Body of pancreas (tissue), 4 donors: ENCODE measurements at places on chromosomes 5 and 9.

DNA sequence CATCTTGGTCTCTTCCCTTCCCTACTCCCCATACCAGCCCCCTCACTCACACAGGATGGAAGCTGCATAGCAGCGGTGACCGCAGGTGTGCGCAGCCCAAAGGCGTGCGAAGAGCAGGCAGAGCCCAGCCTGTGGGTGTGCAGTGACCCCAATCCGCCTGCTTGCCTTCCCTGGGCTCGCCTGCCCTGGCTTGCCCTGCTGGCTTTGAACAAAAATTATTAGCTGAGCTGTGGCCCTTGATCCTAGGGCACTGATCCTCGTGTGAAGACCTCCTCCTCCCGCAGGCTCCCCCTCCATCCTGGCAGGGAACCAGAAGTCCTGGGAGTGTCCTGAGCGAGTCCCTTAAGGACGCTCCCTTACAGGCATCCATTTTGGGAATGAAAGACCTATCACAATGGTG is 31.9 kb downstream of the MORN5 start:
- DNase-seq, result no peak

DNA sequence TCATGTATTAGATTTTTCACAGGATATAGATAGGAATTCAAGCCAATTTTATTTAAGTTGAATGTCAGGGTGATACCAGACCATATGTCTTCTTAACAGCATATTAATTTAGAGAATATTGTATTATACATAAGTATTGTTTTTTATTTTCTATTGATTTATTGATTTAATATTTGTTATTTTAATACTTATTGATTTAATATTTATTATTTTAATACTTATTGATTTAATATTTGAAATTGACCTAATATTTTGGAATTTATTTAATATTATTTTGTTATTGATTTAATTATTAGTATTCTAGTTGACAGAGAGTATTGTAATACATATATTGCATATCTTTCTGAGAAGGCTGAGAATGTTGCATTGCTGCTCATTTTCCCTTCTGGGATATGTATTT is 1411.8 kb upstream of the ACO1 start:
- no peak for DNase-seq

DNA sequence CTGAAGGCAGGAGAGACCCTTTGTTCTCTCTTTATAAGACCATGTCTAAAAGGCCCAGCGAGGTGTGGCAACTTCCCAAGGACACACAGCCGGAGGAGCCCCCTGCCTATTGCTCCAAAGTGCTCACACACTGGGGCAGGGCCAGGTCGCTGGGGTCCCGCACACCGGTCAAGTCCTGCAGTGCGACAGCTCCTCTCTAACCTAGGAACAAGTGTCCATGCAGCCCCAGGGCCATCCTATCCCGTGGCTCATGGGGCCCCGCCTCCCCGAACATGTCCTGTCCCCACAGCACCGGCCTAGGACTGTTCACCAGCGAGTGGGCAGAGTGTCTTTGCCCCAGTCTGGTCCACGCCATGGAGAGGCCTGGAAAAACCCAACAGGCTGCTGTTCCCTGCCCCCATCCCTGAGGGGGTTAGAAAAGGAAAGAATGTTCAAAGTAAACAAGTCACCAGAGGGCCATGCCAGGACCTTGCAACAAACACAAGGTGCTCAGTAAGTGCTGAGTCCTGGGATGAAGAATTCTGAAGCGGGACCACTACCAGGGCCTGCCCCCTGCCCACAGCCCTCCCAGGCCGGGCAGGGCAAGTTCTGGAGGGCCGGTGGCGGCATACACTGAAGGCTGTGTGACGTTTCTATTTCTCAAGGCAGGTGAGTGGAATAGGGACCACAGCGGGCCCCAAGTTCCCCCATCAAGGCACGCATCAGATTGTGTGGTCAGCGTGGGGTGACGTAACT is 938 bp downstream of the NINJ1 start:
- peak; percentile 53 for DNase-seq

GRCh38 chr5:36770125-36770524 is 106.4 kb upstream of the NIPBL start:
- no peak for DNase-seq

GRCh38 chr9:108554831-108555230 is 301.0 kb downstream of the ACTL7B start:
- DNase-seq, result no peak

DNA sequence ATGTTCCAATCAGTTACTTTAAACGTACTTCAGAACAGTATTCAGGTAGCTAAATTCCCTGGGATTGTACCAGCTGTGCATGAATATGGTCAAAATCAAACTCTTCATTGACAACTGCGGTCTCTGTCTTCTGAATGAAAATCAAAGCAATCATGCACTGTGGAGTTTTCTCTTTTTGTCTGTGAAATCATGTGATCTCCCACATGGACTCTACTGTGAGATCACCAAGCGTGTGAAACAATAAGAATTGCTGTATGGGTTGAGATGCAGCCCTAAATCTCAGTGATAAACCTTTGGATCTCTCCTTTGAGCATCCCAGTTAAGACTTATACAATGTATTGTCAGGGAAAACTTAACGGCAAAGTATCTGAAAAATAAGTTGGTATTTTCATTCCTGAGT is 6.1 kb downstream of the NRG2 start:
- DNase-seq, result no peak

- no peak for DNase-seq
Measured at GRCh38 chr5:127846884-127847283, 143.7 kb downstream of the CCDC192 start.

GRCh38 chr5:83167538-83167937 is 90.2 kb downstream of the XRCC4 start:
- no peak for DNase-seq

DNA sequence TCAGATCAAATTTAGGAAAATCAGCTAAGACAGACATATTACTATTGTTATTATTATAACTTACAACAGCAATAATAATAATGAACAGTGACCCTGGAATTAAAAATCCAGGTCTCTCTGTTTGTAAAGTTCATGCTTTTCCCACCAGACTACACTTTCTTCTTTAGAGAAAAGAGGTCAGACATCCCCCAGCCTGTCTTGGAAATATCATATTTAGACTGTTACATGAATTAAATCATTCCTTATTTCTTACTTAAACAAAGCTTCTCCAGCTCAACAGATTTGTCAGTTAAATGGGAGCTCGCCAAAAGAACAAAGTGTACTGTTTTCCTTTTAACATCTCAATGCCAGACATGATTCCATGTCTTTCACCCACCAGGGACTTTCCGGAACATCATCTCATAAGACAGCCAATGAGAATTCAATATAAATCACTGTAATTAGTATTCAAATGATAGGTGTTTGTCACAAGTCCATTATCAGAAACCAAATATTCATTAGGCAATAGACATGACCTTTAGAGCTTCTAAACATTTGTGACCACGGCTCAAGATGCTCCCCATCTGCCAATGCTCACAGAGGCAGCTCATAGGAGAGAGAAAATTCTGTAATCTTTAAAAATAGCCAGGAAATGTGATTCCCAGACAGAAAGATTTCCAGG is 351.9 kb downstream of the ENC1 start:
- DNase-seq, result peak; percentile 45

- no peak for DNase-seq
Measured at GRCh38 chr9:126154182-126154827, 172.3 kb upstream of the MVB12B start.

DNA sequence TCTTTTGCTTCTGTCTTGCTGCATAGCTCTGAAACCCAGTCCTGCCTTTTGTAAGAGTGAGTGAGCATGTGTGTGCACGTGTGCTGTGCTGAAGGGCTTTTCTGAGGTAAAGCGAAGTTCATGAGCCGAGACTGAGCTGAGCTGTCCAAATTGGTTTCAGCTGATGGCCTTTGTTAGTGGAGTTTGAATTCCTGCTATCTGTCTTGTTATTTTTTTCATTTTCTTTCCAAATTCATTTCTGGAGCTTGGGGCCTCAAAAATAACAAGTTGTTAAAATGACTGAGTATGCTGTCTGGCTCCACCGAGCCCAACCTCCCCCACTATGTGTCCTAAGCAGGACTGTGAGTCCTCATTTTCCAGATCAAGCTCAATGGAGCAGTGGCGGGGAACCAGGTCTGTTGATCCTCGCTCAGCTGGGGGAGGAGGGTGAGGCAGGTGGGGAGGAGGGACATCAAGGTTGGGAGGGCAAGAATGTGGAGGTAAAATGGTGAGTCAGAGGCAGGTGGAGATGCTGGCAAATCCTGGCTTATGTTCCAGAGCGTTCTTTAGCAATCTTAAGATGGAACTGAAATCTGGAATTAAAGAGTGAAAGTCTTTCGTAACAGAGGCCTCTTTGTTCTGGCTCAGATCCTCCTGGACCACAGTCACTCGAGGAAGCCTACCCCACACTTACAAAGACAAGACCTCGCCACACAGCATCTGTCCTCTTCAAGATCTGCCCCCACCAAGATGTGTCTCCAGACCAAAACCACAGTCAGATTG is 63.9 kb downstream of the SREK1 start:
- DNase-seq, result no peak

- no peak for DNase-seq
Measured at GRCh38 chr9:112355427-112355897, 22.0 kb upstream of the PTBP3 start.

GRCh38 chr9:99373912-99374311 is 151.8 kb downstream of the SEC61B start:
- DNase-seq, result no peak

- DNase-seq, result no peak
Measured at GRCh38 chr5:111781200-111781599, 24.2 kb upstream of the NREP start.

DNA sequence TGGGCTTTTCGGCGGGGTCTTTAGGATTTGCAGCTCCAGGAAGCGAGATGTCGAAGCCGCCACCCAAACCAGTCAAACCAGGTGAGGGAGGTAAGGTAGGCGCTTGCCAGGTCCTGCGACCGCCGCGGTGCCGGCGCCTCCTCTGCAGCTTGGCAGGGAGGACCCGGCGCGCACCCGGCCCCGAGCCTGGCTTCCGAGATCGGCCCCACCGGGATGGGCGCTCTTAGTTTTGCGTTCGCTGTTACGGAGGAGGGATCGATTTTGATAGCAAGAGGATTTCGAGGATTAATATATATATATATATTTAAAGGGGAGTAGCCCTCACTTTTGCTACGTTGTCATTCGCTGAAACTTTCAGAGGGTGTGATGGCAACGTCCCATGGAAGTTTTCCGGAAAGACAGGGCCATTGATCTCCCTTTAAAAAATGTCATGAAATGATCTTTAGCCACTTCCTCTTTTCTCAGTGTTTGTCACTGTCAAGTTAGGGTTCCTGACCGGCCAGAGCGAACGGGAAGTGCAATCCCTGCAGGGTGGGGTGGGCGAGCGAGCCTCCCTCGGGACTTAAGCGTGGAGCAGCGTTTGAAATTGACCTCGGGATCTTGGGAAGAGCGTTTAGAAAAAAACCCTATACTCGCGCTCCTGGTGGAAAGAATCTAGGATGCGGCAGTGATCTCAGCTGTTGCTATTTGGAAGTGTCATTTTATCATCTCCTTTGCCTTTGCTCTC is 495 bp downstream of the OSTF1 start:
- DNase-seq, result peak; percentile 83

DNA sequence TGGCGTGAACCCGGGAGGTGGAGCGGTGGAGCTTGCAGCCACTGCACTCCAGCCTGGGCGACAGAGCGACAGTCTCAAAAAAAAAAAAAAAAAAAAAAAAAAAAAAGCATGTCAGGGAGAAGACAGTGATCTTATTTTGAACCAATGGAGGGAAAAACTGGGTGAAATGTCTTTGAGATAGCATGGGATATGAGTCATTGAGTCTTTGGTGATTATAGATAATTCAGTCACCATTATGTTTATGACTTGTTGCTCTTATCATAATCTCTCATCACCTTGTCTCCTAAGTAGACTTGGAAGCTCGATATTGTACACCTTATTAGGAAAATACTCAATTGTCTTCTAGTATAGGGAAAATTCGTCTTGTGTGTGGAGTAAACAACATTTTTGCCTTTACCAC is 55.1 kb upstream of the KDM4C start:
- no peak for DNase-seq

GRCh38 chr9:3385871-3386270 is 139.9 kb downstream of the RFX3 start:
- DNase-seq, result no peak

DNA sequence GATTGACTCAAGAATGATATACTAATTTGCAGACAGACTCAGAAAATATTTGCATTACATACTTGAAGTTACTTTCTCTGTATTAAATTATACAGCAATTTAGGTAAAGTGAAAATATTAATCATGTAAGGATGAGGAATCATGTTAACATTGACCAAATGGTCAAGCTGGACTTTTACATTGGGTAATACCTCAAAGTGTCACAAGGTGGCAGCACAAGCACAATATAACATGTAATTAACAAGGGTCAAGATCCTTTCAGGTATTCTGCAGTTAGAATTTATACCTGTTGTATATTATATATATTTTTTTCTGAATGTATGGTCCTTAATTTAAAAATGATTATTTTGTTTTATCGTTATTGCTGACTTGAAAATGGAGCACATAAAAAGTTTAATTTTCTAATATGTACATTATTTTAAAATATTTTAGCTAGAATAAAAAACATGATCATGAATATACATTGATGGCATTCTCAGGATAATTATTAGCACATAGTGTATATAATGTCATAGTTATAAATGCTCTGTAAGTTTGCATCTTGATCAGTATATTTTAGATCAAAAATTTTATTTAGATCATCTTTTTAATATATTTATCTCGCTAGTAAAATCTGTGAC is 8.6 kb downstream of the HAPLN1 start:
- peak; percentile 59 for DNase-seq

DNA sequence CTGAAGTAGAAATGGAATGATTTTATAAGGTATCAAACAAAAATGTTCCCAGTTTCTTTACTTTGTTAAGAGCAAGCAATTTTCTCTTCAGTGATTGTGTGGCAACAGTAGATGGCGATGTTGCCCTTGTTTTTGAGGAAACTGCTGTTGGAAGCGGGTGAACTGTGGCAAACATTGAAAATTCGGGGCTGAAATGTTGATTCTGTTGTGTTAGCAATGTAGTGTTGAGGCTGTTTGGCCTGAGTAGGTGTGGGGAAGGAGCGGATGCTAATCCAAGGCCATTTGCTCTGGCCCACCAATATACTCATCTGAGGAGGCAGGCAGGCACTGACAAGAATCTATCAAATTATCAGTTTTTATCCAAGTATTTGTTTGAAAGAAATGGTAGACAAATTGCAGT is 129.8 kb downstream of the SLC12A2 start:
- peak; percentile 40 for DNase-seq

GRCh38 chr5:81830596-81830995 is 79.7 kb upstream of the SSBP2 start:
- DNase-seq, result no peak

DNA sequence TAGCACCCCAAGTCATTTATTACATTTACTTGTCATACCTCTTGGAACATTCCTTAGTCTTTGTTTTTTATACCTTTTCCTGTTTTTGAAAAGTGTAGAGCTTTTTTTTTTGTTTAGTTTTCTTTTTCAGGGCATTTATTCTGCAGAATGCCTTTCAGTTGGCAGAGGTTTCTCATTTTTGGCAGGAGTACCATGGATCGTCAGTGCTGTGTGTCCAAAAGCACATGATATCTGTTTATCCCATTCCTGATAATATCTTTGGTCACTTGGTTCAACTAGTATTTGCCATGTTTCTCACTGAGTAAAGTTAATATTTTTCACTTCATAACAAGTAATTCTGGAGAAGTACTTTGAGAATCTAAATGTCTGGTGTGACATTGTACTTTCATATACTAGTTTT is 10.7 kb downstream of the OGN start:
- DNase-seq, result no peak
